ENCODE measurements at places on chromosomes 7 and 10.
A peak's percentile ranks its signal among the peaks of the same experiment; 100 is the strongest.

DNA sequence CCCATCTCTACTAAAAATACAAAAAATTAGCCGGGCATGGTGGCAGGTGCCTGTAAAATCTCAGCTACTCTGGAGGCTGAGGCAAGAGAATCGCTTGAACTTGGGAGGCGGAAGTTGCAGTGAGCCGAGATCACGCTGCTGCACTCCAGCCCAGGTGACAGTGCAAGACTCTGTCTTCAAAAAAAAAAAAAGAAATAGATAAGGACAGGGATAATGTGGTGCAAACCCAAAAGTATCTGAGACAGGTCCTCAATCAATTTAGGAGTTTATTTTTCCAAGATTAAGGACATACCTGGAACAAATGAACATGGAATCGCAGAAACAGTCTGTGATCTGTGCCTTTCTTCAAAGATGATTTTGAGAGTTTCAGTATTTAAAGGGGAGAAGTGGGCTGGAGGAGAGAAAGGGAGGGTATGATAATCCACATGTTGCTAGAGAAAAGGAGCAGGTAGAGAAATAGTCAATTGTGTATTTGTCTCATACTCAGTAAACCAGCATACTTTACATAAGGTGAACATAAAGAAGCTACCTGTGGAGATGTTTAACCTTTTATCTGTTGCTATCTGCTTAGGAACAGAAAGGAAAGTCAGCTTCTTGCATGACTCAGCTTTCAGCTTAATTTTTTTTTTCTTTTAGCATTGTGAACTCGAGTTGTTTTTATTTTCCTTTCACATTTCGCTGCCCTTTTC is 4.9 kb upstream of the MTPN start:
- DNase-seq = no peak

GRCh38 chr7:7820939-7821338 is 102.5 kb upstream of the RPA3 start:
- DNase-seq = peak; percentile 46

DNA sequence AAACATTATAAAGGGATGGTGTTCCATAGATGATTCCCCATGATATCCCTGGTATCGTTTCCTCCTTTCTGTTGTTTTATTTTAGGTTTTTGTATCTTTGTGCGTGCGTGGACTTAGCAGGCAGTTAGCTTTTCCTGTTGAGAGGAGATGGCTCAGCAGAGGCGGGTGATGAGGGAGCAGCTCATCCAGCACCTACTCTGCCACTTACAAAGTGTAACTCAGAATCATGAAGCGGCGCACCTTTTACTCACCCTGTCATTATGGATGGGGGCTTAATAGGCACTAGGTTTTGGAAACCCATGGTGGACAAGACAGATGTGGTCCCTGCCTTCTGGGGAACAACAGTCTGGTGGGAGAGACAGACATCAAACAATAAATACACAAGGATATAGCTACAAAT is 17.1 kb downstream of the FAM241B start:
- no peak for DNase-seq

DNA sequence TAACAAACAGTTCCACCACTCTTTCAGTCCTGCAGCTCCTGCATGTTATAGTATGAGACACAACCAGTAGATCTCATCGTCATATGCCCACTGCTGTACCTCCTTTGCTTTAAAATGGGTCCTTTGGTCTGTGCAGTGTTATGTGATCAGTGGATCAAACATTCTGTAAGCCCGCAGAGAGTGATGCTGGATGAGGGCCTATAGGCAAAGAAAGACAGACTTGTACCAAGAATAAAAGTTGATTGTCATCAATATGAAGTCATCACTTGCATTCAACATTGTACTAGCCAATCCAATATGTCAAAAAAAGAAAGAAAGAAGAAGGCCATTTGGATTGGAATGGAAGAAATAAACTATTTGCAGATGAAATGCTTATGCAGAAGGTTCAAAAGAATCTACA is 79.8 kb upstream of the PHYHIPL start:
- no peak for DNase-seq

DNA sequence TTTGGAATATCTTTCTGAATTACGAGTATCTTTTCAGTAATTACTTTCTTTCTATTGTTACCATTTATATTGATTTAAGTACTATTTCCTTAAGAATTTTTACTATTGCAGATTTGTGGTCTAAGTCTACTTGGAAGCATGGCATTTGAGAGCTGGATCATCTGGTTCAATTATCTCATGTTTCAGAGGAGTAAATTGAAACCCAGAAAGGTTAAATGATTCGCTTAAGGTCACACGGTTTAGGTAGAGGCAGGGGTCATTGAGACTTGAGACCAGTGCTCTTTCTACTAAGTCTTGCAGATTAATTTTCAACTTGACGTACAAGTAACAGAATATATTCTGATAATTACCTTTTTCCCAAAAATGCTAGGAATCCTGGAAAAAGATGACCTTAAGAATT is 109.2 kb upstream of the GLCCI1 start:
- no peak for DNase-seq

GRCh38 chr7:158392251-158392650 is 195.4 kb downstream of the PTPRN2 start:
- DNase-seq = no peak

- no peak for DNase-seq
Observed at GRCh38 chr10:124656113-124656490, 88.1 kb downstream of the FAM53B start.

GRCh38 chr10:100338434-100339036 is 8.5 kb upstream of the SCD start:
- DNase-seq = no peak

- no peak for DNase-seq
Observed at GRCh38 chr7:14698239-14698638, 204.3 kb downstream of the DGKB start.

GRCh38 chr7:104985259-104985617 is 28.8 kb upstream of the KMT2E start:
- no peak for DNase-seq

DNA sequence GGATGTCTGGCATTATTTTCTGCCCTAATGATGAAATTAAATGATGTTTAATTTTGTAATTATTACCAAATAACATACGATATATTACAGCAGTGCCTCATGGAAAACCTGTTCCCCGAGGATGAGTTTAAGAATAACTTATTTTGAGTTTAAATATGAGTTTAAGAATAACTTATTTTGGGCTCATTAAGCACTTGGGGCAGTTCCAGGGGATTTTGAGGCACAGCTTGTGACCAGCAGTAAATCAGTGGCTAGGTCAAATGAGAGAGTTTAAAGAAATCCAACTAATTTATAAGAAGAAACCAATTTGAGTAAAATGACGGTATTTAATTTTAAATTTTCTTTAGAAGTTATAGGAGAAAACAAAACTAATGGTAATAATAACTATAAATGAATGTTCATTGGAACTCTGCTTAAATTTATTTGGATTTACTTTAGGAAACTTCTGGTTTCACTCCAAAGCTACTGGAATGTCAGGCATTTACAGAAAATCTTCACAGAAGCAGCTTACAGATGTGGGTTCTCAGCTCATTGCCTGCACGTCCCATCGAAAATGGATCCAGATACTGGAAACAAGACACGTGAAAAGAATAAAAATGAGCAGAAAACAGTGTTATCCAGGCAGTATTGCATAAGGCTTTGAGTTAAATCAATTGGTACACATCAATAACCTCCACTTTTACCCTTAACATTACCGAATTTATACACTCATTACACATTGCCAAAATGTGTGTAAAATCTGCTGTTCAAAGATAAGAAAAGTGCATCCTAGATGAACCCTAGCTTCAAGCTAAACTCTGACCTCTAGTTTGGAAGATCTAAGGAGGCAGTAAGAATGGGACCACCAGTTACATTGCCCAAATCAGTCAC is 784.5 kb upstream of the IGFBP3 start:
- DNase-seq = no peak

GRCh38 chr10:132504501-132505272 is 32.9 kb upstream of the INPP5A start:
- no peak for DNase-seq

- no peak for DNase-seq
Observed at GRCh38 chr10:109974504-109975191, 33.1 kb upstream of the ADD3 start.

DNA sequence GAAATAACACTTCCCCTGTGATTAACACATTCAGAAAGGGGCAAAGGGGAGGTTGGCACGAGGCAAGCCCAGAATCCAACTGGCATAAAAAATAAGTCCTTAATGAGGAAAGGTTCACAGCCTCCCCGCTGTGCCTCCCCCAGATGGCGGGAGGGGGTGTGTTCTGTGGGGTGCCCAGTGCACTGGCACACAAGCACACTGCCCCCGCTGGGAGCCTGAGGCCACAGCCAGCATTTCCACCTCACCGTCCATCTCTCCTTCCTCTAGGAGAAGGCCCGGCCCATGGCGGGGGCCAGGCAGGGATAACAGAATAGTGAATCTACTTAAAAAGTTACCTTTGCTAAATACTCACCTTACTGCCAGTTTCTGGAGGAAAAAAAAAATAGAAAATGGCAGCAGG is 43.2 kb downstream of the PRKAG2 start:
- DNase-seq = no peak

DNA sequence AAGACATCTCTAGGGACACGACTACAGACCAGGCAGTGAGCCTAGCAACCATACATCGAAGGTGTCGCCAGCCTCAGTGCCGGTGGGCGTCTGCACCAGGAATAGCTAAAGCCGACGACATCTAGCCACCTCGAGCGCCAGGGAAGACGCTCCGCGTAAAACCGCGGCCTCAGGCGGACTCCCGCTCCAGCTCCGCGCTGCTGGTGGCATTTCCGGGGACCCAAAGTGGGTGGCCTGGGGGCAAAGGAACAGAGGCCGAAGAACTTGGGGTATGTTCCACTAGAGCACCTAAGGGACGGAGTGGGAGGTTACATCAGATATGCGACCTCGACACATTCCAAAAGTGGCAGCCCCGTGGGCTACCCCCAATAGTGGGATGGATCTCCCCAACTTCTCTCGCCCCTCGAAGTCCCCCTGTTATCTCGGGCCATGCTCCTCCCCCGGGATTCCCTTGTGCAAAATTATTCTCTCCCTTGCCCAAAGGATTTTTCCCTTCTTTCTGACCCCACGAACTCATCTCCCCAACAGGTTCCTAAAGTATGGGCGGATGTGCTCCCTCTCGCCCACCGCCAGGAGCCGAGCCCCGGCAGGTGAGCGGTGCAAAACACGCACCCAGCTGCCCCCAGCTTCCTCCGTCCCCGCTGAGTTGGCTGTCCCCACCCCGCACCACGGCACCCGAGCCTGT is 1.2 kb downstream of the KCNMA1 start:
- DNase-seq = no peak

GRCh38 chr7:150412016-150412415 is 32.9 kb downstream of the ZNF775 start:
- DNase-seq = no peak

GRCh38 chr7:125406111-125406510 is 476.5 kb upstream of the POT1 start:
- DNase-seq = no peak

All from GM12864 (cell line).